H7 (cell line): ENCODE measurements at places on chromosomes 3 and 15. TPM values are rescaled to one million over a fixed set of nuclear protein-coding genes. Genes with fewer than 3 reads are reported as not detected.

The NR2E3 gene
- total RNA-seq: 0.14 and 0.33 TPM in 2 replicates

GRCh38 chr15:80060356-80061006, 1.0 kb downstream of the ZFAND6 start:
- DNase-seq: no peak

DNA sequence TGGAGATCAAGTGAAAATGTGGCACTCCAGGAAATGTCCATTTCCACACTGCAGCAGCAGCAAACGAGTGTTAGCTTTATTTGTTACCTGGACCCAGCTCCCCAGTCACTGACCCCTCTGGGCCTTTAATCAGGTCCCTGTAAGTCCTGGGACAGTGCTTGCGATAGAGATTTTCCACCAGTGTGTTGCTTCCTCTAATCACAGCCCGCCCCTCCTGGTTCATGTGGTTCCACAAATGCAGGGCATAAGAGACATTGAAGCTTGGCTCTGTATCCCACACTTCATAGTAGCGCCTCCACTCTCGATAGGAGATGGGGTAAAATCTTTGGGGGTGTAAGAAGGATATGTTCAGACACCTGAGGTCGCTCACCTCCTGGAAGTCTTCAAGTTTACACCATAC, 8.0 kb downstream of the A4GNT start:
- DNase-seq: no peak

- no peak for DNase-seq
Observed at GRCh38 chr15:69757186-69757585, 304.6 kb downstream of the RPLP1 start.

GRCh38 chr3:138253609-138254008, 66.5 kb downstream of the ARMC8 start:
- no peak for DNase-seq

- DNase-seq: no peak
Observed at GRCh38 chr15:69663441-69663840, 210.8 kb downstream of the RPLP1 start.
